ENCODE measurements at places on chromosomes 12 and 14.
A peak's percentile ranks its signal among the peaks of the same experiment; 100 is the strongest.

- peak; percentile 52 for DNase-seq
These were observed 7.8 kb downstream of the CTDSP2 start for GRCh38 chr12:57838594-57839302.

GRCh38 chr12:124273630-124274029 is 21.3 kb upstream of the RFLNA start:
- DNase-seq: no peak

GRCh38 chr12:6080149-6081045 is 44.1 kb downstream of the VWF start:
- no peak for DNase-seq

GRCh38 chr12:131764738-131765137 is 53.8 kb downstream of the SFSWAP start:
- no peak for DNase-seq

DNA sequence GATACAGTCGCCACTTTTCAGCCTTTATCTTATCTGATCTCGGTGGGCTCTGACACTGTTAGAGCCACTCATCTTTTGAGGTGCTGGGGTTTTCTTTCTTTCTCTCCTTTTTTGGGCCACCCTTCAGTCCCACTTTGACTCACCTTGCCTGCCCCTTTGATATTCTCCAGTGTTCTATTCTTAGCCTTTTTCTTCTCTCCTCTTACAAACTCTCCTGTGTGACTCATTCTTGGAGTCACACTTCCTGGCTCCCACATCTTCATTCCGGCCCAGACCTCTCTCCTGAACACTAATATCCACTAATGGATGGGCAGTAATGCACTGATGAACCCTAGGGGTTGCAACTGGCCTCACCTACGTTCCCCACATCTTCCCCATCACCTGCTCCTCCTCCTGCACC is 2.2 kb upstream of the DCD start:
- DNase-seq: no peak

DNA sequence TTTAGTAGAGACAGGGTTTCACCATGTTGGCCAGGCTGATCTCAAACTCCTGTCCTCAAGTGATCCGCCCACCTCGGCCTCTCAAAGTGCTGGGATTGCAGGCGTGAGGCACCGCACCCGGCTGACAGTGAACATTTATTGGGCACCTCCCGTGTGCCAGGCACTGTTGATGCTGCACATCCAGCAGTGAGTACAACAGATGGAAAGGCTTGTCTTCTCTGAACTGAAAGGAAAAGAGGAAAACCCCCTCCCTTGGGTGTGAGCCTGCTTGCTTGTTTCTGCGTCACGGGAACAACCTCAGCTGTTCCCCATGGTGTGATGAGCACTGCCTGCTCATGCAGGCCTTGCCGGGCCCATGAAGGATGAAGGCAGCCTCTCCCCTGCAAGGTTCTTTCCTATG is 39.5 kb downstream of the DGLUCY start:
- DNase-seq: no peak

DNA sequence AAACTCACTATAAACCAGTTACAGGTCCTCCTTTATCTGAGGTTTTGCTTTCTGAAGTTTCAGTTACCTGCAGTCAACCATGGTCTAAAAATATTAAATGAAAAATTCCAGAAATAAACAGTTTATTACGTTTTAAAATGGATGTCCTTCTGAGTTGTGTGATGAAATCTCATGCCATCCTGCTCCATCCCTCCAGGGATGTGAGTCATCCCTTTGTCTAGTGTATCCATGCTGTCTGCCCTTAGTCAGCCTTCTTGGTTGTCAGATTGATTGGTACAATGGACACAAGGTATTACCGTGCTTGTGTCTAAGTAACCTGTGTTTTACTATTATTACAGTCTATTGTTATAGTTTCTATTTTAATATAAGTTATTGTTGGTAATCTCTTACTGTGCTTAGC is 328.3 kb downstream of the APAF1 start:
- no peak for DNase-seq

- DNase-seq: no peak
These were observed 148.1 kb downstream of the TSPAN9 start for GRCh38 chr12:3225154-3225795.

Measured in CD4-positive, alpha-beta T cell treated with Interleukin-10 for 1 hour (primary cell).